ENCODE measurements at places on chromosomes 5 and 9.

DNA sequence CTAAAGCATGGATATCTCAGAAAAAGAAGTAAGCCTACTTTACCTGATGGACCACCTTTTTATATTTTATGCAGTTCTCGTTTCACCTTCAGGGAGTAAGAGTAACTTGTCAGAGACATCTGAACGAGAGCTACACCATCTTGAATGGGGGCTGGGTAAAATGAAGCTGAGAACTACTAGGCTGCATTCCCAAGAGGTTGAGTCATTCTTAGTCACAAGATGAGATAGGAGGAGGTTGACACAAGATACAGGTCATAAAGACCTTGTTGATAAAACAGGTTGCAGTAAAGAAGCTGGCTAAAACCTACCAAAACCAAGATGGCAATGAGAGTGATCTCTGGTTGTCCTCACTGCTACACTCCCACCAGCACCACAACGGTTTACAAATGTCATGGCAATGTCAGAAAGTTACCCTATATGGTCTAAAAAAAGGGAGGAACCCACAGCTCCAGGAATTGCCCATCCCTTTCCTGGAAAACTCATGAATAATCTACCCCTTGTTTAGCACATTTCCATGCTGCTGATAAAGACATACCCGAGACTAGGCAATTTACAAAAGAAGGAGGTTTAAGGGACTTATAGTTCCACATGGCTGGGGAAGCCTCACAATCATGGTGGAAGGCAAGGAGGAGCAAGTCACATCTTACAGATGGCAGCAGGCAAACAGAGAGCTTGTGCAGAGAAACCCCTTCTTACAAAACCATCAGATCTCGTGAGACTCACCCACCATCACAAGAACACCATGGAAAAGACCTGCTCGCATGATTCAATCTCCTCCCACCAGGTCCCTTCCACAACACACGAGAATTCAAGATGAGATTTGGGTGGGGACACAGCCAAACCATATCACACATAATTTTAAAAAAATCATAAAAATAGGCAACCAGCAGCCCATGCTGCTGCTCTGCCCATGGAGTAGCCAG lies 62.5 kb downstream of the GIN1 start:
- DNase-seq, result peak; percentile 37

DNA sequence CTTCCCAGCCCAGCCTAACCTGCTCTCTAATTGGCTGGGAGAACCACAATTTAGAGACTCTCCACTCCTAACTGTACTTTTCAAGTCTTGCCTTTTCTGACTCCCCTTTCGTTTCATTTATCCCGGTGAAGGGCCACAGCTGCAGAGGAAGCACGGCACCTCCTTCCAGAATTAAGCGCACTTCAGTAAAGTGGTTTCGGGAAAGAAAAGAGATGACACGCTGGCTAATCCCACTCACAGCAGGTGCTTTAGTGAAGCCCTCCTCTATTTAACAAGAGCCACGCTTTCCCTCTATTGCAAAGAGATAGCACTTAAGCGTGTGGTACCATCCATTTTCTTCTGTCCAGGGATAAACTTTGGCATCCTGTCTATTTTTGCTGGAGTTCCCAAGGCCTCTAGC lies 4.8 kb downstream of the DNAH5 start:
- DNase-seq, result no peak

DNA sequence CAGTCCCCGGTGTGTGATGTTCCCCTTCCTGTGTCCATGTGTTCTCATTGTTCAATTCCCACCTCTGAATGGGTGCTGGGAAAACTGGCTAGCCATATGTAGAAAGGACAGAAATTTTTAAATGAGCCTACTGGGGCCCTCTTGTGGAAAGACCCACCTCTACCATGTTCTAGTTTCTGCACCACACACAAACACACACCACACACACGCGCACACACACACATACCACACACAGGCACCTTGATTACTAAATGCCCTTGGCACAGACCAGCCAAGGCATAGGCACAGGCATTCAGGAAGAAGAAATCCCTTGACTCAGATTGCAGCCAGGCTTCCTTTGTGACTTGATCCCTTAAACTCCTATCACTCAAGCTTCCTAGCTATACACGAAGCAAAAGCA lies 60.5 kb downstream of the SIL1 start:
- peak; percentile 35 for DNase-seq

DNA sequence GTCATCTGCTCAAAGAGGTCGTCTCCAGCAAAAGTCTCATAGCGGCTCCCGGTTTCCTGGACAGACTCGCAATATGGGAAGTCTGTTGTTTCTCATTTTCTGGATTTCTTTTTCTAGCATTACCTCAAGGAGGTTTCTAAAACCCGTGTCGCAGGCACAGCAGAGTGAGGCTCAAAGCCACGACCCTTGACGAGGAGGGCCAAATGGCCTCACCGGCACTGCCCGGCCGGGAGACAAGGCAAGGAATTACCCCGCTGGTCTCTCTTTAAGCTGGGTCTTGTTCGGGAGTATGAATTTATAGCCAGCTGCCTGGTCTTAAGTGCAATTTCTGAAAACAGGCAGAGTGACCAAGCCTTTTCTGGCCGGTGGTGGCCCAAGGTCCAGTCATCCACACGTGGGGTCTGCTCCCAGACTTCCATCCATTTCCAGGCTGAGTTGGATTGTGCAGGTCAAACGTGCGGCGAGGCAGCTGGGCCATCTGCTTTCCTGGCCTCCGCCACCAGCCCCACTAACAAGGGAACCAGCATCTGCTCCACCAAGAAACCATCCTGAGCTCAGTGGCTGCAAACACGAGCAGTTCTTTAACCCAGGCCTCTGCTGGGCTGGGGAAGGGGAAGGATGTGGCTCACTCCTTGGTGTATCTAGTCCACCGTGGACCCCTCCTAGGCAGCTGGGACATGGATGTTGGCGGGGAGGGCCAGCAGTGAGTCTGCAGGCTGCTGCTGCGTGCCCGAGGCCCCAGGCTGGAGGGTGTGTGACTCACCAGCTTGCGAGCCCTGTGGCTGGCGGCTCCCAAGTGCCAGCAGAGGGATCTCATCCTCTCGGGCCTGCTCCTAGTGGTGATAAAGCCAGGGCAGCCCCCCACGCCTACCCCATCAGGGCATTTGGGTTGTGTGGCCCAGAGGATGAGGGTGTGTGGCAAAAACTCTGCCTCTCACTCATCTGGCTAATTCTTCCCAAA lies 55.6 kb upstream of the COL5A1 start:
- peak; percentile 90 for DNase-seq

- no peak for DNase-seq
Measured at GRCh38 chr5:42545038-42545437, 121.8 kb downstream of the GHR start.

- DNase-seq, result no peak
Measured at GRCh38 chr5:179516221-179516620, 34.1 kb upstream of the RUFY1 start.

DNA sequence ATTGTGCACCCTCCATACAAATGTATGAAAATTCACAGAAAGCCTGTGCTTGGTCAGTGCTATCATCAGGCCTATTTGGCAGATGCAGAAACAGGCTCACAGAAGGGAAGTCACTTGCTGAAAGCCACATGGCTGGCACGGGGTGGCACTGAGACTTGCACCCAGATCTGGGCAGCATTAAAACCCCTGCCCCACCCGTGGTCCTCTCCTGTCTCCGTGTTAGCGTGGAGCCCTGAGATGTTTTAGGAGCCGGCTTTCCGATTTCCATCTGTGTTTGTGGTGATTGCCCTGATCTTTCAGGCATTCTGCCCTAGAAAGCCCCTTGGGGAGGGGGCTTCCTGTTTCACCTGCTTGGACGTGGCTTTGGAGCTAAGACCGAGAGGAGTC lies 102.2 kb upstream of the IER5L start:
- DNase-seq, result no peak

DNA sequence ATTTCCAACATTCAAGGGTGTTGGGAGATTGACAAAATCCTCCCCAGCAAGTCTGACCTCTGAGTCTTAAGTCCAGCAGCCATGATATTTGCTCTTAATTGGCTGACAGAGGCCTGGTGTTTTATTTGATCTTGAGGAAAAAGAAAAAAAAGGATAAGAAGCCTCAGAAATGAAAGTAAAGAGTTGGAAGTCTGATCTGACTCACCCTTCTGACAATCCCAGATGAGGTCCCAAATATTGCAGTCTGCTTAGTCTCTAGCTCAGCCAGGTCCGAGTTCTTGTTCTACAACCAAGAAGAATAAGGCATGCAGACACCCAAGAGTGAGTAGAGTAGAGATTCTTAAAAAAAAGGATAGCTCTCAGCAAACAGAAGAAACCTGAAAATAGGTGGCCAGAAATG lies 632.5 kb upstream of the ST8SIA4 start:
- DNase-seq, result peak; percentile 12

- no peak for DNase-seq
Measured at GRCh38 chr9:36501727-36502126, 71.0 kb upstream of the MELK start.

DNA sequence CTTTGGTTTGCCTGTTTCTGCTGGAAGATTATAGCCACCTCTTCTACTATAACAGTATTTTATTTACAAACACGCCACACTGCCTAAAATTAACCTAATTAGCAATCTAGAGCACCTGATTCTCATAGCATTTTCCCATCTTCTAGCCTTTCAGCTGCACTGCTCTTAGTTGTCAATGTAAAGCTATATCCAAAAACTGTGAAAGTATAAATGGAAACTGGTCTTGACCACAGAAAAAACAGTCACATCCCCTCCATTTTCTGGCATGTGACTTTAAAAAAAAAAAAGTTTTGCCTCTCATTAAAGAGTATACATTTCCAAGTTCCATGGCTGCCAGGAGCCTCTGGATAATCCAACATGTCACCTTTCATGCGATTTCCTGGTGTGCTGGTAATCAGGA lies 287.8 kb downstream of the DTWD2 start:
- DNase-seq, result no peak

- no peak for DNase-seq
Measured at GRCh38 chr5:33685873-33686755, 205.7 kb downstream of the ADAMTS12 start.

GRCh38 chr9:79242489-79242888 lies 329.3 kb upstream of the TLE4 start:
- DNase-seq, result no peak

- no peak for DNase-seq
Measured at GRCh38 chr9:85703398-85703797, 38.4 kb downstream of the AGTPBP1 start.

DNA sequence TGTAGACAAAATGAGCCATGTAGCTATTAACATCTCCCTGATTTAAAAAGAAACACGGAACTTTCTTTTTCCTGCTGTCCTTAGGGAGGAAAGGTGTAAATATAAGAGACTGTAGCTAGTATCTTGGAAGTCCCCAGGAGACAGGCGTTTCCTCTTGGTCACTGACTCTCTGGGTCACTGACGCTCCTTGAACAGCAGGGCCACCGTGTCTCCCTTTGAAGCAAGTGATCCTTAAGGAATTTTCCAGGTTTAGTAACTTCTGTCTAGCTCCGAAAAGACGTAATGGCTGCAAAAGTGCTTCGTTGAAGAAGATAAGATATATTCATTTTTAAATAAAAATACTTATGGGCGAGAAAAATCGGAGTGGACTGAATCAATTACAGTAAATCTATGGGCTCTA lies 745 bp upstream of the CLTA start:
- DNase-seq, result peak; percentile 74

- DNase-seq, result no peak
Measured at GRCh38 chr5:173739741-173740140, 123.3 kb upstream of the BOD1 start.
